ENCODE measurements at places on chromosomes 7 and 10.

DNA sequence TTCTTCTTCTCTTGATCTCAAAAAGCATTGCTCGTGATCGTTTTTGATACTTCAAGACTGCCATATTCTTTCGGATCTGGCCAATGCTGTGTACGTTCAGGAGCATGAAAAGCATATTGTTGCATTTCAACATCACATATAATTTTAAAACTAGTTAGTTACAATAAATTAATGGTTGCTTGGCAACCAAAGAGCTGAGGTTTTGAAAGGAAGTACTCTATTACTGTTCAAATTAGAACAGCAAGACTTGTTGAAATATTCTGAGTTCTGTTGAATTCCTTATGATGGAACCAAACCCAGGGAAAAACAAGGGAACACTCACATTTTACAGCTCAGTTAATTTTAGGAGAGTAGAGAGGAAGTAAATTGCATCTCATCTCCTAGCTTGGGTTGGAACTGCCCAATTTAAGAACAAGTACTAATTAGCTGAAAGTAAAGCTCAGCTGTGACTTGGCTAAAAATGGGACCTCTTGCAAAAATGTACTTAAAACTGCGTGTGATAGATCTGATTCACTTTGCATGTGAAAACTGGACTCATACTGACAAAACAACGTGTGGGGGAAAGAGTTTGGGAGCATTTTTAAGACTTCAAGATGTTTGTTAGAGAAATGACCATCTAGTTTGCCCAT is 21.2 kb downstream of the OR9A2 start:
- no peak for DNase-seq

GRCh38 chr10:110539091-110539490 is 28.4 kb upstream of the SMC3 start:
- DNase-seq, result no peak

DNA sequence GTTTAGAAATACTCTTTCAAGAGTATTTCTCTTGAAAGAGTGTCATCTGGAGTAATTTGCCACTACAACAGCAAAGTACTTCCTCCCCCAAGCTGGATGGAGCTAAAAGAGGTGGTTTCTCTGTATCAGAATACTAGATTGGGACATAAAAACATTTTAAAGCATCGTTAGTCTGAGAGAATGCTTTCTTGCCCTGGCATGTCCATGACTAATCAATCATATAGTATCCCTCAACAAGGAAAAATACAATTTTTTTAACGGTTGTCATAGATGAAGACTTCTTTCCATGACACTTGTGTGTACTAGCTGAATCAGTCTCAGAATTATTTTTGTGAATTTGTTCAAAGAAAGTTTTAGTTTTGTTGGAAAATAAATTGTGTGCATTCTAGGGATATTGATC is 237.9 kb downstream of the NEBL start:
- DNase-seq, result no peak

DNA sequence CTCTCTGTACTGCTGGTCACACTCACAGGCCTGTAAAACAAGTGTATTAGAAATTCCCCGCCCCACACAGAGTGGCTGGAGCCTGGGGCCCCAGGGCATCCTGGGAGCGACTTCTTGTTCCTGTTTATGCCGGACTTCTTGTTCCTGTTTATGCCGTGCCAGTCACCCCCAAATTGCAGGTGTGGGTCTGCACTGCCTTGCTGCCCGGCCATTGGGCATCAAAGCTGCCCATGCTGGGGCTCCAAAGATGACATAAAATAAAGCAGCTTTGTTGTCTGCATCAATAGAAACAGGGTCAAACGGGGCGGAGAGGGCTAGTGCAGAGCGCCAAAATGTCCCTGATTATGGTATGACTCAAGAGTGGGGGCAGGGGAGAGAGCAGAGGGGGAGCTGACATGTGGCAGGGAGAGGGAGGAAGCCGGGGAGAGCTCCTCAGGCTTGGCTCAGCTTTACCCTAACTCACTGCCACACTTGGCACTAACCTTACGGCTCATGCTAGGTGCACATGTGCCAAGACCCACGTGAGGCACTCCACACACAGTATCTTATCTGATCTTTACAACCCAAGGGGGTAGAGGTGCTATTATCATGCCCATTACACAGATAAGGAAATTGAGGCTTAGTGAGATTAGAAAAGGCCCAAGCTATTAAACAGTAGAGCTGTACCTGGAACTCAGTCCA is 98.4 kb downstream of the PIP4K2A start:
- DNase-seq, result no peak

GRCh38 chr7:134783294-134784069 is 4.0 kb downstream of the CALD1 start:
- no peak for DNase-seq

GRCh38 chr10:91286572-91286971 is 66.1 kb downstream of the PCGF5 start:
- DNase-seq, result no peak

- DNase-seq, result no peak
These were observed 16.0 kb downstream of the RASGEF1A start for GRCh38 chr10:43250615-43251418.

GRCh38 chr7:150791304-150791703 is 8.9 kb downstream of the TMEM176B start:
- DNase-seq, result no peak

DNA sequence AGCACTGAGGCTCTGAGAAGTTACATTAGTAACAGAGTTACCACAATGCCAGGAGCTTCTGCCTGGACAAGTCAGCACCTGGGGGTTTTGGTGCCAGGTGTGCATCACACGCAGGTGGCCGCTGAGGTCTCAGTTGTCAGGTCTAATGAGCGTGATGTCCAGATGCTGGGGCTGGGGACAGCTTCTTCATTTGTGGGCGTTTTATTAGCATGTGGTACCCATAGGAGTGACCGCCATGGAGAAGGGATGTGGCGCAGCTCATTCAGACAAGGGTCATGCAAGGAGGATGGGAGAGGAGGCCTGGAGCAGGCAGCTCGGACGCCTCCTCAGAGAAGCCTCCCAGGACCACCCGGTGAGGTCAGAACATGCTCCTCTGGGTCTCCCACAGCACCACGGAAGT is 27.8 kb downstream of the FAM241B start:
- DNase-seq, result no peak

- no peak for DNase-seq
These were observed 16.6 kb upstream of the FAS start for GRCh38 chr10:88974012-88974411.

GRCh38 chr7:43880596-43880995 is 11.3 kb upstream of the MRPS24 start:
- no peak for DNase-seq

- no peak for DNase-seq
These were observed 26.0 kb upstream of the GPR146 start for GRCh38 chr7:1018334-1018695.

DNA sequence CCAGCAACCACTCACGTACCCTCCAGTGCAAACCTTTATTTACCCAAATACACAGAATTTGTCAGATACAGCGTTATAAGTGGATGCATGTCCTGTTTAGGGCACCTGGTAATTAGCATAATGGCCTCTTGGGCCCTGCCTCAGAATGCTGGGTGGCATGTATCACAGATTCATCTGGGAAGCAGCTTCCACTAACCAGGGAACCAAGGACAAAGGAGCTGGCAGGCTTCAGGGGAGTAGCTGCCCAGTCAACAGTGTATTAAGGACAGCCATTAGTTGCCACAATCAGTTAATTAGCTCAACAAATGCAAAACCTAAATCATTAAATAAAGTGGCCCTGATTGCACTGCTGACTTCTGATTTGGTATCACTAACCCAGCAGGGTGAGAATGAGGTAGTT is 105.7 kb downstream of the RAPGEF5 start:
- no peak for DNase-seq

DNA sequence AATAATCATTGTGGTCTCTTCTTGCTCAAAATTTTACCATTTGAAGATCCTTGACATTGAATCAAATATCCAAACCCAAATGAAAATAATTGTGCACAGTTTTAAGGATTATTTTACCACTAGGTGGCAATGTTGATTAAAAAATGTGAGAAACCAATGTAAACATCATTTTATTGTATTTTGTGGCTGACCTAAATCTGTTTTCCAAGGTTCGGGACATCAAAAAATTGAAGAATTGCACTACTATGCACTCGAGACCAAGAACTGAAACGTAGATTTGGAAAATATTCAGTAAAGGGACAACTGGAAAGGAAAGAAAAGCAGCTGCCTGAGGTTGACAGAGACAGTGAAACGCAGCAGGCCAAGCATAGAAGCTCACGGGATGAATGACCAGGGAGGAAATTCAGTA is 259.3 kb downstream of the SNX13 start:
- DNase-seq, result no peak

DNA sequence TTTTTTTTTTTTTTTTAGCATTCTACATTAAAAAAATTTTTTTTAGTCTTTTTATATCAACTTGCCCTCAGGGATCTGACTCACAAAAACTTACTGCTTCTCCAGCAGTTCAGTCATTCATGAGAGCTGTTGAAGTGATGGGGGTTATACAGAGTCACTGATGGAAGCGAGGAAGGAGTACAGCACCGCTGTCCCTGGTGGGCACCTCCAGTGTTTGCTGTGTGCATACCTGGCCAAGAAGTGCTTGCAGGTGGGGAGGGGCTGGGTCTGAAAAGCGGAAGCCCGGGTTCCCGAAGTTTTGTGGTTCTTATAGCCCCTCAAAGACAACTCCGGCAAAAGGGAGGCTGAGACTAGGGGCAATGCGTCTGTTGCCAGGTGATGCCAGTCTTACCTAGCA is 46.2 kb downstream of the MINDY4 start:
- DNase-seq, result no peak

DNA sequence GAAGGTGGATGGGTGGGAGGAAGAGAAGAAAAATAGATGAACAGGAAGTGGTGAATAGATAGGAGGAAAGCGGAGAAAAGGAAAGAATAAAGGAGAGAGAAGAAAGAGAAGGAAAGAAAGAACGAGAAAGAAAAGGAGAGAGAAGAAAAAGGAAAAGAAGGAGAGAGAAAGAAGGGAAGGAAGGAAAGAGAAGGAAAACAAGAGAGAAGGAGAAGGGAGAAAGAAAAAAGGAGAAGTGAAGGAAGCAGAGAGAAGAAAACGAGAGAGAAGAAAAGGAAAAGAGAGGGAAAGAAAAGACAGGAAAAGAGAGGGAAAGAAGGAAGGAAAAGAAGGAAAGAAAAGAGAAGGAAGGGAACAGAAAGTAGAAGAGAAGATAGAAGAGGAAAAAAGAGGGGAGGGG is 211.8 kb downstream of the DIP2C start:
- no peak for DNase-seq

DNA sequence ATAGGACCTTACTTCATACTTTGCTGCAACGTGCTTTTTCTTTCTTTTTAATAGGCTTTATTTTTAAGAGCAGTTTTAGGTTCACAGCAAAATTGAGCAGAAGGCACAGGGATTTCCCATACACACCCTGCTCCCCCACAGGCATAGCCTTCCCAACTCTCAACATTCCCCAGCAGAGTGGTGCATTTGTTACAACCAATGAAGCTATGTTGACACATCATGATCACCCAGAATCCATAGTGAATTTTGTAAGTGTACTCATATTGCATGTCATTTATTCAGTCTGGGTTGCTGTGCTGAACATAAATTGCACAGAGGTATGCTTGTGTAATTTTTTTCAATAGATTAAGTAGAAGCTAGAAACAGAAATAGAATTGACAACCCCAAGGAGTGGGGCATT is 327.3 kb downstream of the INHBA start:
- no peak for DNase-seq

GRCh38 chr10:23291551-23292334 is 52.9 kb downstream of the C10orf67 start:
- DNase-seq, result no peak

DNA sequence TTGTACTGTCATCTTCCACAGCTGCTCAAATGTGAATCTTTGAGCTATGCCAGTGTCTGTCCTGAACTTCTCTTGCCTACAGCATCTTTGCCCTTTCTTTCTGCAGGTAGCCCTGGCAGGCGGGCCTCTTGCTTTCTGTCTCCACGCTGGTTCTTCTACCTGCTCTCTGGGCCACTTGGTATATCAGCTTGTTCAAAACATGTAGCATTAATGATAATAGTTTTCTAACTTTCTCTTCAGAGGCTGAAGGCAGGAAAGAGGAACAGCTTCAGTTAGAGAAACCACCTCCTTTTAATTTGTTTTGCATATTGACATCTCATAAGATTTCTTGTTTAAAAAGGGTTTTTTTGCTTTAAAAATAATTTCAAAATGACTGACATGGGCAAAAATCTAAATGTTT is 923 bp upstream of the FGL2 start:
- DNase-seq, result no peak

DNA sequence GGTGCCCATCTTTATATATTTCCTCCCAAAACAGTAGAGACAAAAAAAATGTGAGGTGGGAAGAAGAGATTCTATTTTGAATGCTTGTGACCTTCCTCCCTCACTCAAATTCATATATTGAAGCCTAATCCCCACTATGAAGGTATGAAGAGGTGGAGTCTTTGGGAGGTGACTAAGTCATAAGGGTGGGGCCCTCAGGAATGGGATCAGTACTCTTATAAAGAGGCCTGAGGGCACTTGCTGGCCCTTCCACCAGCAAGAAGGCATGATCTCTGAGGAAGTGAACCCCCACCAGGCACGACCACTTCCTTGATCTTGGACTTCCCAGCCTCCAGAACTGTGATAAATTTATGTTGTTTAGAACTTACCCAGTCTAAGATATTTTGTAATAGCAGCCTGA is 517.2 kb upstream of the CNTNAP2 start:
- DNase-seq, result no peak

Data from stimulated activated CD8-positive, alpha-beta memory T cell treated with anti-CD3 and anti-CD28 coated beads, Interleukin-7, amount 100 ng/mL, for 4 hours (primary cell).